Stimulated activated naive CD4-positive, alpha-beta T cell treated with Interleukin-2 at 50 U/mL for 16 hours (primary cell): ENCODE measurements at places on chromosomes 4 and X.
A peak's percentile ranks its signal among the peaks of the same experiment; 100 is the strongest.

DNA sequence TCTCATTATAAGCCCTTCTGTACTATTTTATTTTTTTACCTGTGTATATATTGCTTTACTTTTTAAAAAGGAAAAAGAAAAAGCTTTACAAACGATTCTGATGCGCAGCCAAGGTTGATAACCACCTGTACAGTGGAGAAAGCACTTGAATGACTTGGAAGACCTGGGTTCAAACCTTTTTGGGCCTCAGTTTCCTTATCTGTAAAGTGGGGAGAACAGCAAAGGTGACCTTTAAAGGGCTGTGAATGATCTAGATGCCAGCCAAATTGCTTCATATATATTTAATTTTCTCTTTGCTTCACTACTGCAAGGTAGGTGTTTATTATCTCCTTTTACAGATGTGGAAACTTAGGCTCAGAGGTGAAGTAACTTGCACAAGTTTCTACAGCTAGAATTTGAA lies 45.0 kb downstream of the SMC1A start:
- no peak for DNase-seq

- no peak for DNase-seq
Observed at GRCh38 chrX:147217334-147217733, 402.8 kb upstream of the CXorf51A start.

- no peak for DNase-seq
Observed at GRCh38 chr4:184344899-184345572, 127.4 kb upstream of the ENPP6 start.

- peak; percentile 29 for DNase-seq
Observed at GRCh38 chrX:78123190-78123589, 16.3 kb downstream of the TAF9B start.

GRCh38 chr4:121030711-121031110 lies 41.6 kb downstream of the NDNF start:
- DNase-seq, result no peak

GRCh38 chrX:45295259-45295986 lies 94.7 kb upstream of the DIPK2B start:
- no peak for DNase-seq

DNA sequence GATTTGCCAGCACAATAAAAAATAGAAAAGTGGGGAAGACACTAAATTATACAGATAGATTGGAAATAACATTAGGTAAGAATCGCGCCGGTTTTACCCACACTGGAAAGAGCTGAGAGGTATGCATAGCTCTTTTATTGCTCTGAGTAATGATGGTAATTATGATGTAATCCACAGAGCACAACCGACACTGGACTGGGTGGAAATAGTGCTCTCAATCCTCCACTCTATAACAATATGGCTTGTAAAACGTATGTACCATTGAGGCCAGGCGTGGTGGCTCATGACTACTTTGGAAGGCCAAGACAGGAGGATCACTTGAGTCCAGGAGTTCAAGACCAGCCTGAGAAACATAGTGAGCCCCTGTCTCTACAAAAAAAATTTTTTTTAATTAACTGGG lies 104.3 kb upstream of the RAPGEF2 start:
- no peak for DNase-seq

GRCh38 chrX:7219153-7219705 lies 71.3 kb upstream of the PUDP start:
- DNase-seq, result no peak

DNA sequence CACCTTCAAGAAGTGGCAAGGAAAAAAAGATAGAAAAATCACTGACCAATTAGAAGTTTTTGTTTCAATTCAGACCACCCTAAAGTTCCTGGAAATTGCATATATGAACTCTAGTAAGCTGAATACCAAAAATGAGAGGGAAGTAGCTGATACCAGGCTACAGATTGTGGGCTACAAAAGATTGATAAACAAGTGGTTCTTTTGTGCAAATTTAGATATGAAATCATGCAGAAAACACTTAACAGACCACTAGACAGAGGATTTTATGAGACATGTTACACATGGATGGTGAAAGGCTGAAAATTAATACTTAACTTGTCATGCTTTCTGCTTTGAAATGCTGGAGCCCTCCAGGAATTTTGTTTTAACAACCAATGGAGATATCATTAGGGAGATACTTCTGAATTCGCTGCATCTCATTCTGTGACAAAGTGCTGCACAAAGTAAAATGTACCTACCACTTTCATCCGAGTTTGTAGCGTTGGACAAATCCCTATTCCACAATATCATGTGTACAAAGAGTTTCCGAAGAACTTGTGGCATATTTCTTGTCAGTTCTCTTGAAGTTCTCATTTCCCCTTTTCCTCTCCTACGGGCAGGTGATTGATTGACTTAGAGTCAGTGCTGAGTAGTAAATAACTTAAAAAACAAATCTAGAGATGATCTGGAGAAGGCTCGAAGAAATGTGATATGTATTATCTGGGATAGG lies 235.0 kb downstream of the PALLD start:
- DNase-seq, result no peak

DNA sequence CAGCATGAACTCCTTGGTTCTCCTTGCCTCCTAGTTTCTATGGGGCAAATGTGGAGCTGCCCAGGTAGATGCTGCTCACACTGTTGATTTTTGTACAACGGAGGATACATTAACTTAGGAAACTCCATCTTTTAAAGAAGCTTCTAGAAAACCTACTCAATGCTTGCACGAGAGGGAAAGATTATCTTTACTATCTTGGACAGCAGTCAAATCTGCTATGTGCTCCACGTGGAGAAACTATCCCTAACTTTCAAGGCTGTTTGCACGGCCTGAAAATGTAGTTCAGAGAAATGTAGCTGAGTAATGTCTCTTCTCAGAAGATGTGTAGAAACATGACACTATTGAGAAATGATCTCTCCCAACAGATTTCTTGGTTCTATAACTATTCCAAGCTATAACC lies 1530.9 kb upstream of the PABPC4L start:
- no peak for DNase-seq

DNA sequence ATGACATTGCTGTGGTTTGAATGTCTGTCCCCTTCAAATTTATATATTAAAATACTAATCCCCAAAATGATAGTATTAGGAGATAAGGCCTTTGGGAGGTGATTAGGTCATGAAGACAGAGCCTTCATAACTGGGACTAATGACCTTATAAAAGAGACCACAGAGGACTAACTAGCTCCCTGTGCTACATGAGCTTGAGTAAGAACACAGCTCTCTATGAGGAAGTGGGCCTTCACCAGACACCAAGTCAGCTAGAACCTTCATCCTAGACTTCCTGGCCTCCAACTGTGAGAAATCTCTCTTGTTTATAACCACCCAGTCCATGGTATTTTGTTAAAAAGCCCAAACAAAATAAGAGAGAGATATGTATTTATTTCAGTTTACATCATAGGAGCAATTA lies 242.2 kb upstream of the CTSO start:
- DNase-seq, result no peak

DNA sequence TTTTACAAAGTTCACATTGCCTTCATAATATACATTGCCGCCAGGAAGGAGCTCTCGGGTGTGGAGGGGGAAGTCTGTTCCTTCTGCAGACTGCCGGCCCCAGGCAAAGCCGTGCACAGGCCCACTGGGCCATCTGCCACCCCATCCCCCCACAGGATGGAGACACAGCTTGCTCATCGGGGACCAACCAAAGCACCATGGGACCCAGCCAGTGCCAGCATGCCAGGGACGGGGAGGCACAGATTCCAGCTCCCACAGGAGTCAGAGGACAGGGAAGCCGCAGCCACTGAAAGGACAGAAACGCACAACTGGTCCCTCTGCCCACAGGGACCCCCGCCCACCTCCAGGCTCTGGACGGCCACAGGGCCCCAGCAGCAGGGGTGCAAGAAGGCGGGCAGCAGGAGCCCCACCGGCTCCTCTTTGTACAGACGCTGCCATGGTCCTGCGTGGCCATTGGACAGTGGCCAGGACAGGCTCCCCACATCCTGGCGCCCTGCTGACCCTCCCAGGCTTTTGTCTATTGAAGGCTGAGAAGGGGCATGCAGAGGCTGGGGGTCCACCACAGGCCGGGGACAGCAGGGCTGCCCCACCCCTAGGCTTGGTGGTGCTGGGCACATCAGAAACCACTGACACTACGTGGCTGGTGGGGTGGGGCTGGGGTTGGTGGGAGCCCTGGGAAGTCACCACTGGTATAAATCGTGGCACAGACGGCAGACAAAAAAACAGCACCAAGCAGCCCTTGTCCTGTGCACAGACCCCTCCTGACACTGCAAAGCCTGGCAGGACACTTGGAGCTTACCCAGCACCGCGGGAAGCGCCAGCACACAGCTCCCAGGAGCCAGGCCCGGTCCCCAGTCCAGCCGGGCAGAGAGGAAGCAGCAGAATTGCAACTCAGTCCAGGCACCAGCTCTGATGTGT lies 89.0 kb downstream of the FAM53A start:
- DNase-seq, result no peak

DNA sequence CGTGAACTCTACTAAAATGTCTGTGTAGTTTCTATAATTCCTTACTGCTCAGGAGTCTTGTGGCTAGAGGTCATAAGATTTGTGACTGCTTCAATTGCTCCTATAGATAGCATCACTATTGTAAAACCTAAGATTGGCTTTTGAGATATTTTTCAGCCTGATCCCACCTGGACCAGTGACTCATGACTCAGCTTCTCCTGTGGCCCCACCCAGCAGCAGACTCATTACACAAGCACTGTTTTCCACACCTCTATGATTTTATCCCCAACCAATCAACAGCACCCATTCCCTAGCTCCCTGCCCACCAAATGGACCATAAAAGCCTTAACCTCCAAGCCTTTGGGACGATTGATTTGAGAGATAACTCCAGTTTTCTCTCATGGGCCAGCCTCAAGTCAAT lies 1157.0 kb upstream of the INTU start:
- DNase-seq, result no peak

- DNase-seq, result no peak
Observed at GRCh38 chr4:7183161-7183560, 9.2 kb upstream of the SORCS2 start.

DNA sequence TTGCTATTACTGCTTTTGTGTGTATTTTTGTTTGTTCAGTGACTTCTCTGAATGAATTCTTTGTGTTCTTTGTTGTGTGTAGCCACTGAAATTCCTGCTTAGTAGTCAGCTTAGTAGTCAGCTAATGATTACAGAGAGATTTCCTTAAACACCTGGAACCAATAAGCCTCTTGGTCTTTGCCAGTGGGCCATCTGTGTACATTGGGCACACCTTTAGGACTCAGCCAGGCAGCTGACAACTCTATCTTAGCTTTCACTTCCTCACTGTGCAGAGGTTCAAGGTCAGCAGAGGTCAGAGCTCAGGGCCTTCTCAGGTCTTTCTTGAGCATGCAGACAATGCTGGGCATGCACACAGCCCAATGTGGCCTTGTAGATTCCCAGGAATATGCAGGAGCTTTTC lies 59.3 kb downstream of the RWDD4 start:
- DNase-seq, result no peak

- DNase-seq, result no peak
Observed at GRCh38 chr4:78768452-78769180, 7.5 kb upstream of the BMP2K start.

- no peak for DNase-seq
Observed at GRCh38 chr4:98262431-98262830, 1.2 kb downstream of the RAP1GDS1 start.

DNA sequence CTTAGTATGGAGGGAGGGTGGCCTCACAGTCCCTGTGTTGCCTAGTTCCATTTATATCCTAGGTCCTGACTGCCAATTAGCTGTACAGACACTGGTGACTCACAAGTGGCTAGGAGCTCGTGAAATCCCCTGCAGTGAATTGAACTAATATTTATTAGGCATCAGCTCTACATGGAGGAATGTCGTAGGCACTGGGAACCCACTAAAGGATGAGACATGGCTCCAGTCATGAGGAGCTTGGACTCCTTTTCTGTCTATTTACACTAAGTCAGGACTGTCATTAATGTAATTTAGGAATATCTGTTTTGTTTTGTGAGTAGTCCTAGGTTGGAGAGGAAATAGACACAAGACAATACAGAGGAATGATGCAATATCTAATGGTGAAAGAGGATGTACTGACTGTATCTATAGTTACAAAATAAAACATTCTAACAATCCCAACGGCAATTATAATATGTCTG lies 67.7 kb downstream of the MID1IP1 start:
- no peak for DNase-seq

- no peak for DNase-seq
Observed at GRCh38 chr4:83267121-83267829, 17.3 kb downstream of the COQ2 start.

DNA sequence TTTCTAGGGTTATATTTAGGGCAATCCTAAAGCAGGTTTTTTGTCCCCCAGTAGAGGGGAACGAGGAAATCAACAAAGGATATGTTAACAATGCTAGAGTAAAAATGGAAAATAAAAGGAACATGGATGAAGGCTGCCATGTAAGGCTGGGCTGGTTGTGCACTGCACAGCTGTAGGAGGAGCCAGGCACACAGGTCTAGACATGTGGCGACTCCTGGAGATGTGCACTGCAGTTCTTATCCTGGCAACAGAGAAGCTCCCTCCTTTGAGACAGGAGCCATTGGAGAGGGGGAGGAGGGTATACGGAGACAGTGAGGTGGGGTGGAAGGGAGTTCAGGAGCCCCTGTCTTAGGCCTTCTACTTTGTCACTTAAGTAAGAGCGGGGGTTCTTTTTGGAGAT lies 65.9 kb downstream of the NAT8L start:
- DNase-seq, result no peak

- no peak for DNase-seq
Observed at GRCh38 chr4:93802045-93802444, 26.5 kb upstream of the ATOH1 start.

DNA sequence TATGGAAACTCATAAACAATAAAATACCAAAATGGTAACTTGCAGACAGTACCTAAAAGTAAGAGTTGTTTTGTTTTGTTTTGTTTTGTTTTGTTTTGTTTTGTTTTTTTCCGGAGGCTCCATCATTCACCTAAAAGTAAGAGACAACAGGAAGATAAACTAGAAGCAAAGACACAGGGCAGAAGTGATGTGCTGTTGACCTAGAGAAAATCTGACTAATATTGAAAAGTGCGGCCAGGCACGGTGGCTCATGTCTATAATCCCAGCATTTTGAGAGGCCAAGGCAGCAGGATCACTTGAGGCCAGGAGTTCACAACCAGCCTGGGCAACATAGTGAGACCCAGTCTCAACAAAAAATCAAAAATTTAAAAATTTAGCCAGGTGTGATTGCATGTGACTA lies 5.6 kb upstream of the CENPC start:
- no peak for DNase-seq

GRCh38 chr4:173538148-173538908 lies 8.3 kb upstream of the HAND2 start:
- DNase-seq, result no peak

GRCh38 chr4:57158762-57159161 lies 48.6 kb upstream of the IGFBP7 start:
- DNase-seq, result no peak
